Activated CD8-positive, alpha-beta memory T cell treated with anti-CD3 and anti-CD28 coated beads, Interleukin-2, amount 10 ng/mL, durations not matched to agents 7 days and 5 days (primary cell): ENCODE measurements at places on chromosomes 5 and 9. TPM values are rescaled to one million over a fixed set of nuclear protein-coding genes. Genes with fewer than 3 reads are reported as not detected.
A peak's percentile ranks its signal among the peaks of the same experiment; 100 is the strongest.

The TPD52L3 gene
- not detected for total RNA-seq

DNA sequence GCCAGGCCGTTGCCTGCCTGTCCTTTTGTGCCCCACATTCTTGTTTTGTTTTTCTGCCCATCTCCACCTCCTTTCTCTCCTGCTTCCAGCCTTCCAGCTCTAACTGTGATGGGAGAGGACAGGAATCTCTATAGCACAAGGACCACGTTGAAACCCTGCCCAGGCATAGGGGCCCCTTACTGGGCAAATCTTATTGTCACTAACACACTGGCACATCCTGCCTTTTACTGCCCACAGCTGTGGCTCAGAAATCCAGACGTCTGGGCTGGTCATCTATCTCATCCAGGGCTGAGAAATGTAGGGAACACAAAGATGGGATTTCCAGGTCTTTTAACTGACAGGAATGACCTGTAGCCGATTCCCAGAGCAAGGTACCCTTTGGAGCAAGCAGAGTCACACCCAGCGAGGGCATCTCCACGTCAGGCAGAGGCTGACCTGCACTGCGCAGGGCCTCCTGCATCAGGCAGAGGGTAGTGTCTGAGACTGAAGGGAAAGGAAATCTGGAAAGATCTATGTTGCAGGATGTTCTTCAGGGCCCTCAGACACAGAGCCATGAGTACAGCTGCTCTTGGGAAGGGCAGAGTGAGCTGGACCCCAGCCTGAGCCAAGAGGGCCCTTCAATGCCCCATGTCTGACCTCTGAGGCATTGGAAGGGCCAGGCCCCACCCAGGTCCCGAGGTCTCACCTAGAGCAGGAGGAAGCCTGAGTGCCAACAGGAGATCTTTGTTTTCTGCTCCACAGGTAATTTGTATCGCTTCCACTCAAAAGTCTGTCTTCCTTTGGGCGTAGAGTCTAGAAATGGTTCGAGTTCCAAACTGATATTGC lies 278.8 kb downstream of the FSTL4 start:
- no peak for DNase-seq

DNA sequence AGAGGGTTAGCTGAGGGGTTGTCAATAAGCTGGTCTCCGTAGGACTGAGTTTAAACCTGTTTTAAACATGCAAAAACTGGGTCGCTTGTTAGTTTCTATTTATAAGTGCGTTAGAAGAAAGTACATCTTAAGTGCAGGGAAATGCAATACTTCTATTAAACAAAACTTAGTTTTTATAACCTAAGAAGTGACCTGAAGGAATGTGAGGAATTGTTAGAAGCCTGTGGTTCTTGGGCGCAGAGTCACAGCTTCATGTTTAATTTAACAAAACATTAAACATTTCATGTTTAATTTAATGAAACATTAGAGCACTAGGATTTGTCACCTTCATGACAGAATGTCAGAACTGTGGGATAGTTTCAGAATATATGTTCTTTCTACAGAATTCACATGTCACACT lies 469.2 kb upstream of the WWC1 start:
- no peak for DNase-seq

GRCh38 chr5:104199771-104200170 lies 637.2 kb upstream of the NUDT12 start:
- no peak for DNase-seq

DNA sequence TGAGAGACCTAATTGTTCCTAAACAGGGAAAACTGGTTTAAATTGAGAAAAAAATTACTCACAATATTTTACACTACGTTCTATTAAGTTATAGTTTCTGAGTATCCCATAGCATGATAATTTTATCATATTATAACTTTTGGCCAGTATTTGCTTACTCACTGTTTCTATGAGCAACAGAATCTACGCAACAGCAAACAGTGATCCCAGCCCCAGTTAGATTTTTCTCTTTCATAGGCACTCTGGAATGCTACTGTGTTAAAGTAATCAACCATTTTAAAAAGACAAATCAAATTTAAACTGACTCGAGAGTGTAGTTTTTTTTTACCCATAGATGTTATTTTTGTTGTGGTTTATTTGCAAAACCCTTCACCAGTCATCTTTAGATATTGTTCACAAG lies 107.2 kb downstream of the XRCC4 start:
- DNase-seq, result no peak

GRCh38 chr9:128333451-128333869 lies 6.9 kb upstream of the SLC27A4 start:
- DNase-seq, result no peak

DNA sequence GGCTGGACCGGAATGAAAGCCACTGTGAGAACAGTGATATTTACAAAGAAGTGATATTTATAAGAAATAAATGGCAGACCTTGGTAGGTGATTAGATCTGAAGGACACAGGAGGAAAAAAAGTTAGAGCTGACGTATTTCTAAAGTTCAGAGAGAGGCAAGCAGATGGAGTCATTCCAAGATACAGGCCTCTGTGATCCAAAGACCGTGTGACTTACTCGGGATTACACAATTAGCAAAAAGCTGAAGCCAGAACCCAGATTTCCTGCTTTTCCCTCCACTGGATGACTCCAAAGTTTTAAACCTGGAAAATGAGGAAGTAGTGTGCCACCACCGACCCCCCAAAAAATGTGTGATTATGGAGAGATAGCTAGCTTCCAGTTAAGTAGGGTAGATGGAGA lies 3.1 kb upstream of the DOCK8 start:
- DNase-seq, result no peak

The C5 gene
- total RNA-seq, result 3.0 TPM

DNA sequence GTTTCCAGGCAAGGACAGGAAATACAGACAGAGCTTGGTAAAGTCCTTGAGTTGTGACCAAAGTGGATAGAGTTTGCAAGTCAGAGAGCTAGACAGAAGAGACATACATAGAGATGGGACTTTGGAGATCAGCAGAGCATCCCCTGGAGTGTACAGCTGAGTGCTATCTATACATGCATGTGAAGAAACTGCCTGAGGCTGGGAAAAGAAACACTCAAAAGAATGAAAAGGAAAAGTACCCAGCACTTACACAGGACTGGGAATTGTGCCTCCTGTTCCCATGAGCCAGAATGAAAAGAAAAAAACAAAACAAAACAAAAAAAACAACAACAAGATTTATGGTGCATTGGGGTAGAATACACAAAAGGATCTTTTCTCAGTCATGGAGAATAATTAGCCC lies 606.4 kb downstream of the ZNF608 start:
- DNase-seq, result no peak

The SYK gene
- total RNA-seq, result 0.26 TPM

DNA sequence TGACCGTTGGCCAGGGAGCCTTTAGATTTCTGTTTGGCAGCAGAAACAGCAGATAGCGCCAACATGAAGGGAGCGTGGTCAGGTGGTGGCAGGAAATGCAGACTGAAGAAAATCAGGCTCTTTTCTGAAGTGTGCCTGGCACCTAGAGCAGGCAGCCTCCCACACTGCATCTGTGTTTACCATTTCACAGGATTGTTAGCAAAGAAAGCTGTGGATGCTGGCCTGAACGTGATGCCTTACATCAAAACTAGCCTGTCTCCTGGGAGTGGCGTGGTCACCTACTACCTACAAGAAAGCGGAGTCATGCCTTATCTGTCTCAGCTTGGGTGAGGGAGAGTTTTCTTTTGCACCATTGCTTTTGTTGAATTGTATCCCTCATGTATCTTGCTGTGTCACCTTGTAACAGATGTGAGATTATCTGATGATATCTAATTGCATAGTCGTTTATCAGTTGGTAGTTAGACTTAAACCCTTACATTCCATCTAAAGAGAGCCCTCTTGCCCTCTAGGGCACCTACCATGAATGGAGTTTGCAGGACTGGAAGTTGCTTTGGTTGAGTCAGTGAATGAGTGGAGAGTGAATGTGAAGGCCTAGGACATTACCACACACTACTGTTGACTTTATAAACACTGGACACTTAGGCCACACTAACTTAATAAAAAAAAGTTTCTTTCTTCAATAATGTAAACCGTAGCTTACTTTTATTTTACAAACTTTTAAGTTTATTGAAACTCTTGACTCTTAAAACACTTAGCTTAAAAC lies 42.8 kb downstream of the ACO1 start:
- DNase-seq, result no peak

GRCh38 chr9:95130484-95130883 lies 187.0 kb downstream of the FANCC start:
- DNase-seq, result no peak

- DNase-seq, result no peak
Measured at GRCh38 chr5:113446358-113446927, 11.7 kb upstream of the TSSK1B start.

The OGN gene
- total RNA-seq, result not detected

- DNase-seq, result no peak
Measured at GRCh38 chr5:66906021-66906420, 290.6 kb downstream of the CD180 start.

The SPEF2 gene
- total RNA-seq, result 14.1 TPM

- no peak for DNase-seq
Measured at GRCh38 chr5:86125731-86126601, 491.8 kb upstream of the COX7C start.

DNA sequence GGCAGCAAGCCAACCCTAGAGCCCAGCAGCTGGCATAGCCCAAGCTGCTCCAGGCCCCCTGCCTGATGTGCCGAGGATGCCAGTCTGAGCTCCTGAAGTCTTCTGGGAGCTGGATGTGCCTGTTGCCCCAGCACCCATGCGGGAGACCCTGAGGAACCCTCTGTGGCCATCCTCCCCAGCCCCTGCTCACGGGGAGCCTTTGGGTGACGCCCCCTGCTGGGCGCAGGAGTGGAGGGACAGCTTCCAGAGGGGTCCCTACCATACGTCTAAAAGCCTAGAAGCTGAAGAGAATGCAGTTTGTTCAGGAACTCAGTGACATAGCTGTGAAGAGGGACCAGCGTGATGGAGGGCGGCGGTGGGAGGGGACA lies 33.1 kb upstream of the MVB12B start:
- DNase-seq, result peak; percentile 33

- no peak for DNase-seq
Measured at GRCh38 chr5:179263391-179264052, 81.7 kb downstream of the ADAMTS2 start.

DNA sequence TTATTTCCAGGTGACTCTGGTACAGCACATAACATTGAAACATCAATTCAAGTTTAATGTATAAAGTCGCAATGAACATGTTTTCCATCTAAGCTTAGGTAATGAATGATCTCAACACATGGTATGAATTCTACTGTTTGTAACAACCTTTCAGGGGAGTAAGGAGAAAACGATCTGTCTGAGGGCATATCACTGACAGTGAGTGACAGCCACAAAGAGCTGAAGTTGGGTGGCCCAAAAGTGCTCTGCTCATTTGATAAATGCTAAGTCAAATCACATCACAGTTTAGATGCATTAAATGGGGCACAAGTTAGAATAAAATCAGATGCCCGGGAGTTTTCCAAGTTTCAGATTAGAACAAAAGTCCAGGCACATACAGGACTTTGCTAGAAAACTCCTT lies 1.2 kb downstream of the FANCC start:
- DNase-seq, result no peak

DNA sequence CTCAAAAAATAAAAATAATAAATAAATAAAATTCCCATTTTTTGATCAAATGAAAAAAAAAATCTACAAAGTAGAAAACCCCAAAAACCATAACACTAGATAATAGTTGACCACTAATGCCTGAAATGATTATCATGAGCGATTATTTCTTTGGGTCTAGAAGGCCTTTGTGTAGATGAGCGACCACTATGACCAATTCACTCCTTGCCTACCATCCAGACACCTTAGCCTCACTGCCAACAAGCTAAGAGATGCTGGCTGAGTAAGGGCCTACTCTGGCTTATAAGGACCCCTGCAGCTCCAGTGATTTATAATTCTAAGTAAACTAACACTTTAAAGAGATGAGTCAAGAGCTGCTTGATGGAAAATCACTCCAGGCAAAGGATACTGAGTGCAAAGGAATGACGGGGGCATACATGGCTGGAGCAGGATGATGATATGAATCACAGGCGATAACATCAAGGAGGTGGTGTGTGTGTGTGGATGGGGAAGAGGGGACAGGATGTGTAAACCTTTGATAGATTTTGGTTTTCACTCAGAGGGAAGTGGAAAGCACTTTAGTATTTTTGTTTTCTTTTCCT lies 4.8 kb upstream of the F2RL1 start:
- no peak for DNase-seq

DNA sequence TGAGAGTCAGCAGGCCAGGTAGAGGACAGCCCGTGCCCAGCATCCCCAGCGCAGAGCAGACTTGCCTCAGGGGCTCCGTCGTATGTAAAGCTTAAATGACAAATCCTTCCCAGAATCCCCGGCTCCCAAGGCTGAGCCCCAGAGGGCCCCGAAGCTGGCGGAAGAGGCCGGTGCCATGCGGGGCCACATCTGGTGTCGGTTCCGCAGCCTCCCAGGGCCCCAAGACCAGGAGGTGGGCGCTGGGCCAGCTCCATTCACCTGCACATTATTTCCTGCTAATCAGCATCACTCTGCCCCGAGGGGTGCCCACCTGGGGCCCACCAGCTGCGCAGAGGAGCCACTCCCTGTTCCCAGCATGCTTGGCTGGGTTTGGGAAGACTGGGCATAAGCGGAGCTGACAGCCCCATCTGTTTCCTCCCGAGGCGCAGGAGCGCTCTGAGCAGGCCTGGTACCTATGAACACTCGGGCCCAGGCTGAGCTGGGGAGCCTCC lies 124.0 kb upstream of the PPP1R26 start:
- no peak for DNase-seq

The ENTPD2 gene
- not detected for total RNA-seq

- no peak for DNase-seq
Measured at GRCh38 chr5:66720780-66721179, 124.6 kb downstream of the MAST4 start.

DNA sequence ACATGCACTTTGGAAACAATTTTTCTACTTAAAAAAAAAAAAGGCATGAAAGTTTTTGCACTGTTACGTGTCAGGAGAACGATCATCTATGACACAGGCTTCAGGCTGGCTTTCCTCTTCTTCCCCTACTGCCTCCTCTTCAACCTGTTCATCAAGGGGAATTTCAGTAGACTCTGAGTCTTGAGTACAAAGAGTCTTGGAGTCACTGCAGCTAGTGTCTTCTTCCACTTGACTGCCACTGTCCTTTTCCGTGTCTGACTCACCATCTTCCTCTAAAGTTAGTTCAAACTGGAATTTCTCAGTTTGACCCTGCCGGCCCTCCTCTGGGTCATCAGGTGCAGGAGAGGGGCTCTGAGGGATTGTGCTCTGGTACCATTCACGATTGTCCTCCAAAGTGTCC lies 391.7 kb downstream of the RAB3C start:
- DNase-seq, result no peak

- DNase-seq, result no peak
Measured at GRCh38 chr5:143108498-143109128, 294.9 kb downstream of the NR3C1 start.

DNA sequence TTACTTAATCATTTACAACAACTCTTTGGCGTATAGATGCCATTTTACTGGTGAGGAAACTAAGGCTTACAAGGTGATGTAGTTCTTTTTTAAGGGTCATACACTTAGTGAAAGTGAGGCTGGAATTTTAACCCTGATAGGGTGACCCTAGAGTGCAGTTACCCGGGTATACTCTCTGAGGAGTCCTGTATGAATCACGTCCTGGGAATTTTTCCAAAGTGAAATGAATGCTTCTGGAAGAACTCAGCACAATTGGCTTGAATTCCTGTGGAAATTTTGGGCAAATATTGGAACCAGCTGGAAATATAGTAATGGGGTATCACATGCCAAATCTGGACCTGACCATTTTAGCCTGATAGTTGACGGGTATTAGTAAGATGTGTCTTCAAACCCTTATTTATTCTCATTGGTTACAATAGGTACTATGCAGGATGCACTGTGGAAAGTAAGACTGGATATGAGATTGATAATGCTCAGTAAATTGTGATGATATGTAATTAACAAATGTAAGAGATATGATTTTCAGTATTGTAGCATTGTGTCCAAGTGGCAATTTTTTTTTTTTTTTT lies 14.8 kb downstream of the SUB1 start:
- no peak for DNase-seq

The IL13 gene
- total RNA-seq, result 119 TPM
